Dermis microvascular lymphatic vessel endothelial cell (primary cell): ENCODE measurements at places on chromosomes 2 and 18. TPM values are rescaled to one million over a fixed set of nuclear protein-coding genes. Genes with fewer than 3 reads are reported as not detected.

DNA sequence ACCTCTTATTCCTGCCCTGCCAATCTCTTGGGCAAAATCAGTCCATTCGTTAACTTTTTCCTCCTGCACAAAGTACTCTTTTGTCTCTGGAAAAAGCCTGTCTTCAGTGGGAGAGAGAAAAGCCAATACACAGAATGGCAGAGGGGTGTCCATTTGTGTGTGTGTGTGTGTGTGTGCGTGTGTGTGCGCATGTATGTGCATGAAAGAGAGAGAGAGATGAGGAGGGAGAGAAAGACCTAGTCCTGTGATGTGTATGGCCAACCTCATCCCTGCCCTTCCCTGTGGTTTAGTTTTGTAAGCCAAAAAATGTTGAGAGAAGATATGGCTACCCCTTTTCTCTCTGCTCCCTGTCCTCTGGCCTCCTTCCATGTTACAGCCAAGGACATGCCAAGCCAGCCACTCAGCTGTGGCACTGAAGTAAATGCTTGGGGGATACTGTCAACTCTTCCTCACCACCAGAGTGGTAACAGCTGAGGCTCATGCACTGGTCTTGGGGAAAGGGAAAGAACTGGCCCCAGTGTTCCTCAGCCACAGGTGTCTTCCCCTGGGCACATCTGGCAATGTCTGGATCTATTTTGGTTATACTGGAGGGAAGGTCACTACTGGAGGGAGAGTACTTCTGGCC lies 10.6 kb downstream of the SLC4A5 start:
- no peak for DNase-seq

- no peak for DNase-seq
Observed at GRCh38 chr2:169222665-169223064, 139.7 kb downstream of the LRP2 start.

Gene DOK6
- total RNA-seq: 0.51 and 2.3 TPM in 2 replicates

DNA sequence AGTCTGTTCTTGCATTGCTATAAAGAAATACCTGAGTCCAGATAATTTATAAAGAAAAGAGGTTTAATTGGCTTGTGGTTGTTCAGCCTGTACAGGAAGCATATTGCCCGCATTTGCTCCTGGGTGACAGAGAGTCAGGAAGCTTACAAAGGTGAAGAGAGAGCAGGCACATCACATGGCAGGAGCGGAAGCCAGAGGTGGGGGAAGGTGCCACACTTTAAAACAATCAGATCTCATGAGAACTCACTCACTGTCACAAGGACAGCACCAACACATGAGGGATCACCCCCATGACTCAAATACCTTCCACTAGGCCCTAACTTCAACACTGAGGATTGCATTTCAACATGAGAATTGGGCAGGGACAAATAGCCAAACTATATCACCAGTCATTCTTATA lies 124.8 kb upstream of the COL5A2 start:
- DNase-seq: peak; percentile 20

Gene IL1RL2
- 0.13 and 0.25 TPM in 2 replicates for total RNA-seq

- DNase-seq: peak; percentile 16
Observed at GRCh38 chr18:76426737-76427305, 68.2 kb downstream of the ZNF516 start.

Gene IL36G
- total RNA-seq: not detected in 2 replicates

GRCh38 chr2:71562518-71562917 lies 109.2 kb downstream of the DYSF start:
- no peak for DNase-seq

Gene APLF
- total RNA-seq: 4.0 and 6.4 TPM in 2 replicates

DNA sequence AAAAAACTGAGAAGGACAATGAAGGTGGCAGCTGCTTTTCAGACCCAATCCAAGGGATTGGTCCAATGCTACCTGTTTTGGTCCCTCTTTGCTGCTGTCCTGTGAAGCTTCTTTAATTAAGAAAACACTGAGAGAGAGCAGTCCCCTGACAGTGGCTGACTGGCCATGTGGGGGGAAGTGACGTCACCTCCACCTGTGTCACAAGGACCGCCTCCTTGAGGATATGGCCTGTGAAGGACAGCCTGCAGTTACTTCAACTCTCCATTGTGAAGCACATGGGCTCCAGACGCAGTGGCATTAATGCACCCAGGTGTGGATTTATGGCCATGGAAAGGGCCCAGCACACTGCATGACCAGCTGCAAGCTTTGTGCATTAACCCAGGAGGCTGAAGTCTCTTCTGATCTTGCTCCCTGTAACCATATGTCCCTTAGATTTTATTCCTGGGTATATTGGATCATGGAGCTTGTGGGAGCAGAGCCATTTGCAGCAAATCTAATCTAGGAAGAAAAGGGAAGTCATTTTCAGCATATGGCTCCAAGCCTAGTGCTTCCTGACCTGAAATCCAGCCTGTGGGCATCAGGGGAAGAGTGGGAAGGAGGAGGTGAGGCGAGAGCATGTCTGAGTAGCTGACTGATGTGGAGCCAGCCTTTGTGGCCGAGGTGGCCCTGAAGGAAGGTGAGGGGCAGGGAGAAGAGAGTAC lies 32.2 kb downstream of the KIF5C start:
- no peak for DNase-seq

GRCh38 chr2:113324684-113325160 lies 46.0 kb upstream of the PAX8 start:
- DNase-seq: peak; percentile 52

Gene B3GNT2
- total RNA-seq: 17.8 and 20.1 TPM in 2 replicates

- no peak for DNase-seq
Observed at GRCh38 chr18:59377613-59378337, 18.7 kb upstream of the LMAN1 start.

Gene RAB11FIP5
- total RNA-seq: 41.6 and 73.7 TPM in 2 replicates

Gene PLGLB1
- total RNA-seq: 0.39 and 0.63 TPM in 2 replicates

Gene SULT1C2
- total RNA-seq: not detected in 2 replicates

Gene HJURP
- 3.3 and 9.5 TPM in 2 replicates for total RNA-seq

Gene XDH
- total RNA-seq: not detected in 2 replicates

GRCh38 chr2:229861431-229861830 lies 60.4 kb downstream of the TRIP12 start:
- DNase-seq: no peak

Gene SCYGR4
- total RNA-seq: not detected in 2 replicates

DNA sequence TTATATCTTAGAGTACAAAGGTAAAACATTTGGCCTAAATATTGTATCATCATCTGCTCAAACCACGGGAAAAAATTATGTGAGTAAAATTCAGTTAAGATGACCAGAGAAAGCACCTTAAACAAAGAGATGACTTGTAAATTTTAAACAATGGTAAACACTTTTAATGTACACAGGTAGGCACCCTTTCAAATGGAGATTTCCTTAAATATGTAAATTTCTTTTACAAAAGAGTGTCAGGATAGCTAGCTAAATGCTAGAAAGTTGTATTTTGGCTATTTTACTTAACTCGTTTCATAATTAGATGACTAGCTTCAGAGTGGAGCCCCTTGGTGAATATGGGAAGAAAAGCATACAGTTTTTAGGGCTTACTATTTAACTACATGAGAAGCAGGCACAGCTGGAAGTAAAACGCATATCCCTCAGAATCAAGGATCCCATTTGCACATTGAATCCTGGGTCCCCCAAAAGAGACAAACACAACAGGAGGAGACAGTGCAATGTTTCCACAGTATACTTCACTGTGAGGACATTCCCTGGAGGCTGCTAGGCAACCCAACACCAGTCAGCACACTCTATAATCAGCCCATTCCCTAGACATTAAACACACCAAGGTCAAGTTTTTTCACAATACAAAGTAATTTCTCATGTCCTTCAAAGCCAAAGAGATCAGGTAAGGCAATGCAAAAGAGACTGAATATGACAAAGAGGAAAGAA lies 1154.4 kb downstream of the DPP10 start:
- no peak for DNase-seq

DNA sequence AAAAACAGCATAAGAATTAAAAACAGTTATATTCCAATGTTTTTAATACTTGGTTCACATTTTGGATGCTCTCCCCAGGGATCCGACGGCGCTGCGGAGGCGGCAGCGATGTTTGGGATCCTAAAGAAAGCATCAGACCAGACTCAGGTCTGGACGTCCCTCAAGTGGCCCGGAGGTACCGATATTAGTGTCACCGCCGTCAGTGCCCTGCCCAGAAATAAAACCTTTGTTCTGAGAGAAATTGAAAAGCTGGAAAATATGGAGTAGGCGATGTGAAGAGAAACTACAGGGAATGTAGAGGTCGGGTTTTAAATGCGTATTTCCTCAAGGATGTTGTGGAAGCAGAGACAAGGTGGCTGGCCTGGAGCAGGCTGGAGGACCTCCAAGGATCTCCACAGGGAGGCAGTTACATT lies 683 bp upstream of the TBC1D8 start:
- DNase-seq: peak; percentile 31

GRCh38 chr2:79994965-79995364 lies 309.6 kb downstream of the LRRTM1 start:
- no peak for DNase-seq

Gene ANKRD30BL
- total RNA-seq: not detected in 2 replicates

DNA sequence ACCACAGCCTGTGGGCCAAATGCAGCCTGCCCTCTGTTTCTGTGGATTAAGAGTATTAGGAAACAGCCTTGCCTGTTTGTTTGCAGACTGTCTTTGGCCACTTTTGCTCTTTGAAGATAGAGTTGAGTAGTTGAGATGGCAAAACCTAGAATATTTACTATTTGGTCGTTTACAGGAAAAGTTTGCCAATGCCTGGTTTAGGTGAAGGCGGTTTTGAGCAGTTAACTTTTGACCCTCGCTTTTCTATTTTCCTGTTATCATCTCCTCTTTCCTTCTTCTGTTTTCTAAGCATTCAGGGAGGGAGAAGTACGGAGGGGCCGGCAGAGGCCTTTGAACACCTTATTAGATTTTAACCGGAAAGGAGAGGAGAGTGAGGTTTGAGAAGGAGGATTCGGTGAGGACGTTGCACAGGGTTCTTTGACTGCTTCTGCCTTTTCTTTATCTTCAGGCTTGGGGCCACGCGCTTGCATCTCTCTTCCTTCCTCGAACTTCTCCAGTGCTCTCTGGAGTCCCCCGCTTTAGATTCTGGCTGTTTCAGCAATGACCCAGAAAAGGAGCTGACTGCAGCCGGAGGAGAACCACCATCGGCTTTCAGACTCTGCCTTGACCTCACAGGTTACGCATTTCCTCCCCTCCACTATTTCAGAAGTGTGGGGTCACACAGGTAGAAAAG lies 39.2 kb downstream of the IL1R2 start:
- no peak for DNase-seq
